Breast epithelium (tissue), 4 donors: ENCODE measurements at places on chromosomes 11 and 22.

DNA sequence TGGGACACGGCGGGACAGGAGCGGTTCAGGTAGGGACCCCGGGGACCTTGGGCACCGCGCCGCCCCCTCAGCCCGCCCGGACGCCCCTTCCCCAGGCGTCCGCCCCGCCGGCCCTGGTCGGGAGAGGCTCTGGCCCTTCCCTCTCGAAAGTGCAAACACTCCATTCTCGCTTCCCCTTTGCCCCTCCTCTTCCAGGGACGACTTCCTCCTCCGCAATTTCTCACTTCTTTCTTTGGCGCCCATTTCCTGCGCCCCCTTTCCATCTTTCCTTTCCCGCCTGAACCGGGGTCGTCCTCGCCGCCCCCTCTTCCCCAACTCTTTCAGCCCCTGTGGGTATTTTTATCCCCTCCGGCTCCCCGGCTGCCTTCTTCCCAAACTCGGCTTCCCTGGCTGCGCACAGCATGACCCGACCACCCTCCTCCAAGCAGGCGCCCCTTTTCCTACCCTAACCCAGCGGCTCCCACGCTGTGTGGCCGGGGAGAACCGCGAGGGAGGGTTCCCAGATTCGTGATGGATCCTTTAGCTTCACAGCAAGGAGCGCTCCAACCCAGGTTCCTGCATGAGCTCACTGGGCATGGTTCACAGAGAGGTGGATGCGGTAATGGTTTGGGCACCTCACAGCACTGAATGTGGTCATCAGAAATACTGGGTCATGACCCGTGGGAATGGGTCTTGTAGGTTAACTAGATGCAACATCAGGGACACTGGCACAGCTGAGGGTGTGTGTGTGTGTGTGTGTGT is 689 bp downstream of the RAB39A start:
- DNase-seq = no peak

DNA sequence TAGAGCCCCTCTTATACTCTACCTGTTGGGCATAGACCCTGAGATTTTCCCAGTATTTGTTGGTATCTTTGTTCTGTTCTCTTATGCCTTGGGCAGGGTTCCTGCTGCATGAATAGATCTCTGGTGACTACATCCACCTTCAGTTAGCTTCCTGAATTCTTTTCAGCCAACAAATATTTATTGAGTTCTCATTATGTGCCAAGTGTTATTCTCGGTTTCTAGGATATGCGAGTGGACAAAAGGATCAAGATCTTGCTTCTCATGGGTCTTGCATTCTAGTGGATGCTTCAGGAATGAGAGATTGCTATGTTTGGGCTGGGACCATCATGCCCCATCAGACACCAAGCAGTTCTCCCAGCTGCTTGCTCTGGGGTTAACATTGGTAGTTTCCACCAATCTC is 340.0 kb downstream of the METTL15 start:
- DNase-seq = no peak

DNA sequence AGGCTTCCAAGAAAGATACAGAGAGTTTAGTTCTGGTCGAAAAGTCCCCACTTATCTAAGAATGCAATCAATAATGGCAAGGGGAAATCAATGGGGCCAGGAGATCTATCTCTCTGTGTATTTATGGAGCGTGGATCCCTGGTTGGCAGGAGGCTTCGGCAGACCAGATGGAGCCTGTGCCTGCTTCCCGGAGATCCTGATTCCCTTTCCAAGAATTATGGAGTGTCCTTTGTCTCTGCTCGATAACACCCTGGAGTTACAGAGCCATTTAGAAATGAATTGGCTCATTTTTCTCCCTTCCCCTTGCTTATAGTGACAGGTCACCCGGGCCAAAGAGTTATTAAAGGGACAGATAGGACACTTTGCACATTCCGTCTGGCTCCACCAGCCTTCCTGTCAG is 92.4 kb downstream of the ISX start:
- no peak for DNase-seq

GRCh38 chr11:43879789-43880639 is 617 bp upstream of the ALKBH3 start:
- DNase-seq = no peak

DNA sequence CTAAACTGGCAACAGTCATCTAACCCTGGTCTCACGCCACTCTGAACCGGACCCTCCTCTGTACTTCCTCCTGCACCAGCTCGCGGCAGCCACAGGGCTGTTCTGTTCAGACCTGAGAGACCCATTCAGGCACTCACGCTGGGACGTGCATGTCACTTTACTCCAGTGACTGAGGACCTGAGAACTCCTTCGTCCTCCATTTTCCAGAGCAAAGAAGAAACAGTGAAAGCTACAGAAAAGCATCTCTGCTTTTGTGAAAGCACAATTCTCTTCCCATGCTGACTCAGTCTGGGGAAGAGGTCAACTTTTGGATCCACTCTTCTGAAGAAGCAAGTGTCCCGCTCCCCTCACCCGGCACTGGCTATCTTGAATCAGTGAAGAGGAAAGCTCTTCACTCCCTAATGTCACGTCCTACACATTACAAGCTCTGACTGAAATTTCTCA is 24.5 kb downstream of the PISD start:
- no peak for DNase-seq

DNA sequence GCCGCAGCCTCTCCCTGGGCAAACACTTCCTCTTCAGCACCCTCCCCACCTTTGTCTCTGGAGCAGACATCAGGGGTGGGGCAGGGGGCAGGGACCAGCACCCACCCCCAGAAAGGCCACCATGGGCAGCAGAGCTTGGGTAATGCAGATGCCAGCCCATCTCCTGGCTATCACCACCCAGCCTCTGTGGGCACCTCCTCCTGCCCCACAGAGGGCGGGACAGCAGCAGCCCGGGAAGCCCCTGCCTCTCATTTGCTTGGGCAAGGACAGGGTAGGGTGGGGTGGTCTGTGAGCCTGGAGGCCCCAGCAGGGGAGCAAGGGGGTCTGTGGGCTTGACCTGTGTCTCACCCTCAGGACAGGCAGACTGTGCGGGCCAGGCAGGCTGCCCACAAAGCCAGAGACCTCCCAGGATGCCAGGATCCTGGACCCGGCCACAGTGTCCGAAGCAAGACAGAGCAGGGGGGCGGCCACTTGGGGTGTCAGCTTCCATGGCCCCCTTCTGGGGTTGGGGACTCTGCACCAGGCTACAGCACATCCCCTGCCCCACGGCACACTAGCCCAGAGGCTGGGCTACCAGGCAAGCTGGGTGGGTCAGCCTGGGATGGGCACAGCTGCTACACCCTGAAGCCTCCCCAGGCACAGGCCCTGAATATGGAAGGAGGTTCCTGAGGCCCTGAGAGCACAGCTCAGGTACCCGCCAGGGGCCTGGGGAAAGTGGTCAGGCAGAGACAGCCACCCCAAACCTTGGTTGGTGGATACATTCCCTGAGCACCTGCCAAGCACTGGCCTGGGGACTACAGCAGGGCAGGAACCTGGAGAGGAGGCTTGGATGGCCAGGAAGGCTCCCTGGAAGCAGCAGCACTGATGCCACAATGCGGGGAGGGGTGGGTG is 4.5 kb downstream of the RNH1 start:
- DNase-seq = no peak

- DNase-seq = no peak
These were observed 37.0 kb upstream of the HMOX1 start for GRCh38 chr22:35343664-35344550.

DNA sequence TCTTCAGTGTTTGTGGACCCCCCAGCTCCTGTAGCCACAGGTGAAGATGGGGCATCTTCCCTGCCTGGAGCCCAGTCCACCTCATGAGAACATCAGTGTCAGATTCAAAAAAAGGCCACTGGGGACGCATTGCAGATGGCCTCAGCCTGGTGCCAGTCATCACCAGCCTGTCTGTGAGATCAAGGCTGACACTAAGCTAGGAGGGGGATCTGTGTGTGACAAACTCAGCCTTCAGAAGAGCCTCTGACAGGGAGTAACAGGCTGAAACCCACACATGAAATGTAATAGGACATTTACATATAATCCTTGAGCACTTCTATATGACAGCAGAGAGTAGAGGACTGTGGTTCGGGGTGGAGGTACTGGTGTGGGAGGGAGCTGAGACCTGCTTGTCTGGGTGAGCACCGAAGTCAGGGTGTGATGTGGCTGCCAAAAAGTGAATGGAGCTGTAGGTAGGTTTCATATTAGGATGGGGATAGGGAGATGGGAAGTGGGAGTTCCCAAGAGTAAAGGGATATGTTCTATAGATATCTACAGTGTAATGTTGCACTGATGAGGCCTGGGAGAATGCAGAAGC is 20.5 kb upstream of the CCDC134 start:
- no peak for DNase-seq

DNA sequence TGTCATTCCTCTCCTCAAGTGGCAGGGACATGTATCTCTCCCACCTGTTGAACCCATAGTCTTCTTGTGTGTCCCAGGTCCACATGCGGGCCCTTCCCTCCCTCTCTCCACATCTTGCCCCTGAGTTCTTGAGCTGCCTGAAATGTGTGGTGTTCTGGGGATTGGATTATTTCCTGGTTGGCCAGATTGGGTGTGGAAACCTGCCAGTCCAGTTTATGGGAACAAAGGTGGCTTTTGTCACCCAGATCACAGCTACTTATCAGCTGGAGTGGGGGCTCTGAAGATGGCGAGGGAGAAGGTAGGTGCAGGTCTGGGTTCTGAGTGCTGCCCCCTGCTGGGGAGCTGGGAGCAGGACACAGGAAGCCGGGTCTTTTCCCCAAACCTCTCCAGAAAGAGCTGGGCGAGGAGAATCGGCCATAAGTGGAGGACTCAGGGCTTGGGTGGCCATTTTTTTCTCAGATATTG is 14.2 kb downstream of the DTX4 start:
- DNase-seq = no peak

GRCh38 chr11:119067371-119068222 is at the start of gene VPS11:
Gene VPS11, plus strand, starts transcription at chr11:119067818. Its CDS starts 6 bp downstream, at chr11:119067824.
- peak; percentile 97 for DNase-seq

DNA sequence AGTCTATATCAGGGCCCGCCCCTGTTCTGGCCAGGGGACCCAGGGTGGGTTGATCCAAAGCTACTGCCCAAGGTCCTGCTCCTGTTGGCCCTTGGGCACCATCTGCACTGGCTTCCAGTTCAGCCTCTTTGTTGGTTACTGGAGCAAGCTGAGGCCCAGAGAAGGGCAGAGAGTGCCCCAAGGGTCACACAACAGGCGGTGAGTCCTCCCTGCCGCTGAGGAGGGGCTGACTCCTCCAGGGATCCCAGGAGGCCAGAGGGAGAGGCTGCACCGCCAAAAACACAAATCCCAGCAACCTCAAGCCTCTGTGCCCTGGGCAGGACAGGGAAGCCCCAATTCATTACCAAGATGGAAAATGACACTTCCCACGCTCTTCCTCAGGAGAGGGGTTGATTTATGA is 61.3 kb downstream of the MACROD1 start:
- DNase-seq = no peak

- no peak for DNase-seq
These were observed 1.0 kb upstream of the TRIM44 start for GRCh38 chr11:35661534-35661933.

DNA sequence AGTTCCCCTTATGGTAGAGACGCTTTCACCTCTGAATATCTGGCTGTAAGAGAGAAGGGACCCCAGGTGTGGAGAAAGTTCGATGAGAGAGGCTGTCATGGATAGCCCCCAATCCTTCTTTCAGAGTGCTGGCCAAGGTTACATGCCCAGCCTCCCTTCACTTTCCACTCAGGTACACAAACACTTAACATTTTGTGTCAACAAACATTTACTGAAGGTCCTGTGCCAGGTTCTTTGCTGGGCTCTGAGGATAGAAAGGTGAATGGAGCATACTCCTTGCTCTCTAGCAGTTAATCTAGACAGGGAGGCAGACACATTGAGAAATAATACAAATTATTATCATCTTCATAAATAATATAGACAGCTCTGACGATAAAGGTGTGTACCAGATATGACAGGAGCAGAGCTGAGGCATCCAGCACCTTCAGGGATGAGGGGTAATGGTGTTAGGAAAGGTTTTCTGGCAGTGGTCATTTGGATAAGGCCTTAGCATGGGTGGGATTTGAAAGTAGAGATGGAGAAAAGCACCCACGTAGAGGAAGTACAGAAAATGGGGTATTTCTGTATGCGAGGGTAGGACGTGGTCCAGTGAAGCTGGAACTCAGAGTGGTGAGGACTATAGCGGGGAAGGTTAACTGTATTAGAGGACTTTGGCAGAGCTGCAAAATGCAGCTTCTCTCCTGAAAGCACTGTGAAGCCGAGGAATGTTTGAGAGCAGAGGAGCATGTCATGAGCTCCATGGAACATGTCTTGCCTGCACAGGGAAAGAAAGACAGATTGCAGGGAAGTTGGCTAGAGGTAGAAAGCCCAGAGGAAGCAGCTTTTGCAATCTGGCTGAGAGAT is 19.6 kb downstream of the PPFIBP2 start:
- no peak for DNase-seq

DNA sequence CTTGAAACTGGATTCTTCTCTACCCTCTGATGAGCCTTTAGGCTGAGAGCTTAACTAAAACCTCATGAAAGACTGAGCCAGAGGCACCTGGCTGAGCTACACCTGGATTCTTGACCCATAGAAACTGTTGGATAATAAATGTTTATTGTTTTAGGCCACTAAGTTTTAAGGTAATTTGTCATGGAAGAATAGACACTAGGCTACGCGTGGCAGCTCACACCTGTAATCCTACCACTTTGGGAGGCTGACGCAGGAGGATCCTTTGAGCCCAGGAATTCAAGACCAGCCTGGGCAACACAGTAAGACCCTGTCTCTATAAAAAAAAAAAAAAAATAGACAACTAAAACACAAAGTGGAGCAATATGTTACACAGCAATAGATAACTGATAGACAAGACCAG is 29.2 kb upstream of the UPB1 start:
- DNase-seq = no peak

GRCh38 chr11:79371152-79371551 is 69.7 kb downstream of the TENM4 start:
- DNase-seq = no peak

DNA sequence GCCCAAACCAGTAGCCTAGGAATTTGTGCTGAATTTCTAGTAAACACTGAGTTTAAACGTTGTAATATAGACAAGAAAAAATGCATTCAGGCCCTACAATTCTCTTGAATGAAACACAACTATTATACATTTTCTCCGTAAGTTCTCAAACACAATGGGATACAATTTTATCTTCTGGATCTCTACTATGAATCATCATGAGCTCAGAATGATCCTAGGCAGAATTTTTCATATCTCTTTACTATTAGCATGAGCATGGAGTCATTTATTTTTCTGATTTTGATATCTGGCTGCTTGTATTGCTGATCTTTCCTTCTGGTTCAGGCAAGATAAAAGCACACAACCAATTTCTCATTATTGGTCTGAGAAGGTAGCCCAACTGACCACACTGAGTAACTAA is 1123.4 kb upstream of the RAG2 start:
- DNase-seq = no peak

- no peak for DNase-seq
These were observed 20.4 kb downstream of the HIRA start for GRCh38 chr22:19410941-19411689.

- no peak for DNase-seq
These were observed 110.5 kb downstream of the MICAL3 start for GRCh38 chr22:17913801-17914347.

DNA sequence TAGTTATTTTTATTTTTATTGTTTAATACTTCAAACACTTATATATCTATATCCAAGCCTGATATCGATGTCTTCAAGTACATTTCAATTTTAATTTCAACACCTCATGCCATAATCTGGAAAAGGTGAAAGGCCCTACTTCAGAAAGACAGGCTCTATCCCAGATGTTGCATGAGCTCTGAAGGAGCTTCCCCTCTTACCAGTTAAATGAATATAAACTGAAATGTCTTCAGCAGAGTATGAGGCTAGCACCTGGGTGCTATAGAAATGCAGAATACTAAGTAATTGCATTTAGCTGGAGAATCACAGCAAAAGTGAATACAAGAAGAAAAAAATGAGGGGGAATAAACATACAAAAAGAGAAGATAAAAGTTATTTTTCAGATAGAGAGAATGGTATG is 11.5 kb upstream of the GRIA4 start:
- no peak for DNase-seq

- DNase-seq = no peak
These were observed 147.7 kb downstream of the ATXN10 start for GRCh38 chr22:45819305-45819704.
